ENCODE measurements at places on chromosomes 7 and 10. TPM values are rescaled to one million over a fixed set of nuclear protein-coding genes. Genes with fewer than 3 reads are reported as not detected.
A peak's percentile ranks its signal among the peaks of the same experiment; 100 is the strongest.

GRCh38 chr10:96043893-96044715, 721 bp downstream of the CCNJ start:
- peak overlapping the region; percentile 59 for H3K27ac ChIP-seq
- H3K4me3 ChIP-seq: peak overlapping the region; percentile 90
- peaks cover 17% of the 10 kb centered on the region for H3K36me3 ChIP-seq

DNA sequence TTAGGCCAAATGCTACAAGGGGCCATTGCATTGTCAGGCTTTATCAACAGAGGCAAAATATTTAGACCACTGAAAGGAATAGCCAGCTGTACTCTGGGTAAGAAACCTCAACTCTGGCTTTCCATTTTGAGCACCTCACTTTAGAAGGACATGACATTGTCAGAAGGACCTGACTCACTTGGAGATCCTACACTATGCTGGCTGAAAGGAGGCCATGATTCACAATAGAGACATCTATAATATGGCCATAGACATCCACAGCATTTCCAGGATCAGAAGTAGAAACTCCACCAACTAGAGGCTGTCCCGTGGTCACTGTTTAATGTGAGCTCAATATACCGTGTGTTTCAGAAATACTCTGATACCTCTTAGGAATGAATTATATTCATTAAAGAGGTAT, 140.9 kb downstream of the BTAF1 start:
- no peak for DNase-seq
- no peaks in the 10 kb centered on the region for H3K36me3 ChIP-seq
- no peaks in the 10 kb centered on the region for H3K27me3 ChIP-seq
- no peak overlapping the region for H3K27ac ChIP-seq
- H3K4me3 ChIP-seq: no peak overlapping the region

DNA sequence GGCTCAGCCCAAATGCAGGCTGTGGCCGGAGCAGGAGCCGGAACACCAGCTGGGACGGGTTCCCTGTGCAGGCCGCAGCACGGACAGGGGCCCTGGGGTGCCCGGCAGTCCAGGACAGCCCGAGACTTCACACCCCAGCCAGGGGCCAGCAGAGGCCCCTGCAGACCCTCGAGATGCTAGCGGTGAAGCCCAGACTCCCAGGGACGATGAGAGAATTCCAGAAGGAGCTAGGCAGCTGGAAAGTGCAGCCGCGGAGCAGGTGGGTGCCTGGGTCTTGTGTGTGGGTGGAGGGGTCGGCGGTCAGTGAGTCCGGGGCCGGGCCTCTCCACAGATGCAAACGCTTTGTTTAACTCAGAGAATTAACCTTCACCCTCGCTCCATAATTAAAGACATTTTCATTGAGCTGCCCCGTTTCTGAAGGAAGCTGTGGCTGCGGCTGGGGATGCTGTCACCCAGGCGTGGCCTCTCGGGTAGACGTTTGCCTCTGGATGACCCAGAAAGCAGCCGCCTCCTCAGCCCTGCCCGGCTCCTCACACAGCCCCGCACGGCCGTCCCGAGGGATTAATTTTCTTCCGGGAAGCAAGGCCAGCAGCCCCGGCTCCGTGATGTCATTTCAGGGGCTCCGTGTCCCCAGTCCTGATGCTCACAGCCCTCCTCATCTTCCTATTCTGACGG, 26.5 kb downstream of the KNDC1 start:
- H3K4me1 ChIP-seq: no peaks in the 10 kb centered on the region
- no peaks in the 10 kb centered on the region for H3K36me3 ChIP-seq
- no peak overlapping the region for H3K27ac ChIP-seq
- H3K27me3 ChIP-seq: no peaks in the 10 kb centered on the region

- H3K4me1 ChIP-seq: peaks cover 76% of the 10 kb centered on the region
- peak overlapping the region; percentile 87 for H3K27ac ChIP-seq
- no peak for DNase-seq
- no peaks in the 10 kb centered on the region for H3K36me3 ChIP-seq
- no peaks in the 10 kb centered on the region for H3K27me3 ChIP-seq
These were observed 90.8 kb upstream of the KLF6 start for GRCh38 chr10:3875842-3876235.

- DNase-seq: no peak
- peaks cover 8% of the 10 kb centered on the region for H3K4me1 ChIP-seq
- no peak overlapping the region for H3K4me3 ChIP-seq
These were observed 28.0 kb upstream of the VSIR start for GRCh38 chr10:71801361-71801760.

CTAGE4 gene
- 3.6 TPM for total RNA-seq

PNLIP gene
- not detected for total RNA-seq

All from activated CD4-positive, alpha-beta memory T cell treated with anti-CD3 and anti-CD28 coated beads for 36 hours (primary cell).